EL (cell line): ENCODE measurements at places on chromosomes 4 and X.

DNA sequence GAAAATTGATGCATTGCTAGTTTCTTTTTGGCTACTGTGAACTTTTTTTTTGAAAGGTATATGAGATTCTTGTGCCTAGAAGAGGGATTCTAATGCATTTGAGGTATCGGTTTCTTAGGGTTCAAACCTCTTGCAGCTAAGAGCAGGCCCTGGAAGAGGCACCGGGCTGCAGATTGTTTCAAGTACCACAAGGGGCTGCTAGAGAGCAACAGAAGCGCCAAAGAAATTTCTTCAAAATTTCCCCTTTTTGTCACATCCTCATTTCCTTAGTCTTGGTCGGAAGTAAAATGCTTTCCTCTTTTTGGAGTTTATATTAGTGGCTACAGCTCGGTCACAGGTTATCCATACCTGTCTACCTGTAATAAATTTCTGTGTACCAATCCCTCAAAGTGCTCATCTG lies 89.8 kb downstream of the PDGFRA start:
- peak; percentile 44 for DNase-seq

- DNase-seq: no peak
Measured at GRCh38 chr4:81622028-81622427, 150.3 kb upstream of the RASGEF1B start.

- no peak for DNase-seq
Measured at GRCh38 chr4:14943749-14944148, 58.5 kb upstream of the CPEB2 start.

GRCh38 chr4:139921429-139922184 lies 232.4 kb downstream of the MAML3 start:
- DNase-seq: no peak

- DNase-seq: no peak
Measured at GRCh38 chrX:148905400-148905799, 405.0 kb downstream of the AFF2 start.

GRCh38 chrX:69291116-69291515 lies 125.9 kb upstream of the PJA1 start:
- no peak for DNase-seq

GRCh38 chrX:46744009-46744408 lies 14.9 kb downstream of the SLC9A7 start:
- no peak for DNase-seq

GRCh38 chr4:151797131-151797530 lies 36.3 kb upstream of the GATB start:
- DNase-seq: no peak

GRCh38 chrX:69152417-69152841 lies 12.8 kb downstream of the PJA1 start:
- DNase-seq: peak; percentile 57

- DNase-seq: peak; percentile 48
Measured at GRCh38 chrX:13014111-13015096, 30.0 kb downstream of the FAM9C start.

GRCh38 chrX:129987871-129988270 lies 5.4 kb downstream of the BCORL1 start:
- no peak for DNase-seq

DNA sequence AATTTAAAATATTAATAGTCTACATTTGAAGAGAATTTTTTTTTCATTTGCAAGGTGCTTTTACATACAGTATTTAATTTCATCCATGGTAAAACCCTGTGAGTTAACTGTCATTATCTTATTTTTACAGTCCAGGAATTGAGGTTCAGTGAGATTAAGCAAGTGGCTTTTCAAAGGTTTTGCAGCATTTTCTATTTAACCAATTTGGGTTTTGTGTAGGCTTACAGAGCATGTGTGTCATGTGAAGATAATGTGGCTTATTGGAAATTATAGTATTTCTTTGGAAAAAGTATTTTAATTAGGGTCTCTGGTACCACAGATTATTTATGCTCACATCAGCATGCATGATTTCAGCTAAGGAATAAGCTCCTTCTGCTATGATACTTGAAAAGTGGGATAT lies 4.5 kb downstream of the XK start:
- no peak for DNase-seq

DNA sequence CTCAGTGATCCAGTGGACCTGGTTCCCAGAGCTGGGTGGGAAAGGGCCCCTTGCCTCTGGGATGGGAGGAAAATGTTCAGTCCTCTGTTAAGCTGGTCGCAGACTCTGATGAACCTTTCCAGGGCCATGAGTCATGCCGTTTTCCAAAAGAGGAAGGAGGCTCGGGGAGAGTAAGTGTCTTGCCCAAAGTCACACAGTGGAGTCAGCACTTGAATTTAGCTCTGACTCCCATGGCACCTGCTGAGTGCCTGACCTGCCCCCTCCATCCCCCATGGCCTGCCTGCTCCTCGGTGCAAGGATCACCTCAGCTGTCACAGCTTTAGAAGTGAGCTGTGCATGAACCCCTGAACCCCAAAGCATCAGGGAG lies 14.0 kb upstream of the KIAA0232 start:
- DNase-seq: peak; percentile 43

GRCh38 chr4:22456291-22456690 lies 59.6 kb downstream of the ADGRA3 start:
- DNase-seq: no peak

- peak; percentile 77 for DNase-seq
Measured at GRCh38 chrX:43969504-43970501, 3.4 kb downstream of the NDP start.

DNA sequence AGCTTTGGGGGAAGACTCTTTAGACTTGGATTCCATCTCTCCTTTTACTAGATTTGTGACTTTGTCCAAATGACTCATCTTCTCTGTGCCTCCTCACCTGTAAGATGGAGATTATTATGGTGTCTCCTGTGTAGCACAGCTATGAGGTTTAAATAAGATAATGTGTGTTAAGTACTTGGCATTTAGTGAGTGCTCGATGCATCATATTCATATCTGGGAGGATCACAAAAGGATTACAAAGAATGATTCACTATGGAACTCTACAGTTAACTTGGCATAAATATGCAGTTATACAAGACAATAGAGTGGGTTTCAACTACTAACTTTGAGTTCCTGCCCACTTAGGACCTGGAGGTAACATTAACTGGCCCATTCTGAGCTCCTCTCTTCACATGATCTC lies 2.3 kb downstream of the GBA3 start:
- DNase-seq: no peak

- DNase-seq: no peak
Measured at GRCh38 chr4:47703008-47703407, 134.9 kb downstream of the CORIN start.

- no peak for DNase-seq
Measured at GRCh38 chr4:185654965-185655554, 119.8 kb upstream of the PDLIM3 start.

DNA sequence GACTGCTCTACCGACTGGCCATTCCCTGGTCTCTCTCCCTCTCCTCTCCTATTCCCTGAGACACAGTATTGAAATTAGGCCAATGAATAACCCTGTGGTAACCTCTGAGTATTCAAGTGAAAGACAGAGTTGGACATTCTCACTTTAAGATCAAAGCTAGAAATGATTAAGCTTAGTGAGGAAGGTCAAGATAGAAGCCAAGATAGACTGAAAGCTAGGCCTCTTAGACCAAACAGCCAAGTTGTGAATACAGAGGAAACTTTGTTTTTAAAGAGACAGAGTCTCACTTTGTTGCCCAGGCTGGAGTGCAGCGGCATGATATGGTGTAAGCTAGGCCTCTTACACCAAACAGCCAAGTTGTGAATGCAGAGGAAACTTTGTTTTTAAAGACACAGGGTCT lies 64.6 kb downstream of the KDM6A start:
- DNase-seq: no peak

GRCh38 chrX:136546371-136546781 lies 14.4 kb downstream of the VGLL1 start:
- no peak for DNase-seq

DNA sequence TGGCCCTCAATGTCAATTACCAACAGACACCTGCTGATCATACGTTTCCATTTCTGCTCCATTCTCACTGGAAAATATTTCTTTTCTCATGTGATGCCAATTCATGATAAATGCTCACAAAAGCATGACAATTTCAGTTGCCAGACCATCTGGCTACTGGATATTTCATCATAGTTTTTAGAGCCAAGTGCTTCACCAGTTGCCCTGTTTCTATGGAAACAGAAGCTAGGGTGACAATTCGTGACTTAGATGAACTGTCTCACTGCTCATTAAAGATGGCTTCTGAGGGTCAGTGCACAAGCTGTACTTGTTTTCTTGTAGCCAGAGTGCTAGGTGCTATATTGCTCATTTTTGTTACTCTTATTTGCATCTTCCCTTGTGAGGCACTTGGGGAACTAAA lies 184.9 kb downstream of the COMMD8 start:
- no peak for DNase-seq

DNA sequence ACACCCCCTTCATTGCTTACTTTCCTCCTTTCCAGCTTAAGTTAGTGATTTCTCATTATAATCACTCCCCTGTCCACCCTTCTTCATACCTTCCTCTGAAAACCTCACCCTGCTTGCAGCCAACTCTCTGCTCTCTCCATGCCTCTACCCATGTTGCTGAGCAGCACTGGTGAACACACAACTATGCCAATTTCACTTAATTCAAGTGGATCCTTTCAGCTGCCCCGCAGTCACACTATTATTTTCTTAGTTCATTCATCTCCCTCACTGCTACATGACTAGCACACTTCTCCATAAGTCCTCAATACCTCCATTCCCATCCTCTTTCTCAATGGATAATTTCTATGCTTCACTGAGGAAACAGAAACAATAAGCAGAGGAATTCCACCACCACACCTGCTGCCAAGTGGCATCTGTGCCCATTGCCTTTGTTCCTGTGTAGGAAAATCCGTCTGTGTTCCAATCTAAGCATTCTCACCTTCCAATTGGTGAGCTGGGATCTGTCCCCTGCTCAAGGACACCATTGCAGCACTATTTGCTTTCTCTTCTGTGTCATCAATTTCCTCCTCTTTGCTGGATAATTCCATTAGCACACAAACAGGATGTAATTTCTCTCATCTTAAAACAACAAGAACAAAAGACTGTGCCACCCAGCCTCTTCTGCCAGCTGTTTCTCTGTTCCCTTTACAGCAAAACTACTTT lies 25.2 kb upstream of the PRSS48 start:
- no peak for DNase-seq

- no peak for DNase-seq
Measured at GRCh38 chrX:128165884-128166408, 113.7 kb upstream of the ACTRT1 start.

DNA sequence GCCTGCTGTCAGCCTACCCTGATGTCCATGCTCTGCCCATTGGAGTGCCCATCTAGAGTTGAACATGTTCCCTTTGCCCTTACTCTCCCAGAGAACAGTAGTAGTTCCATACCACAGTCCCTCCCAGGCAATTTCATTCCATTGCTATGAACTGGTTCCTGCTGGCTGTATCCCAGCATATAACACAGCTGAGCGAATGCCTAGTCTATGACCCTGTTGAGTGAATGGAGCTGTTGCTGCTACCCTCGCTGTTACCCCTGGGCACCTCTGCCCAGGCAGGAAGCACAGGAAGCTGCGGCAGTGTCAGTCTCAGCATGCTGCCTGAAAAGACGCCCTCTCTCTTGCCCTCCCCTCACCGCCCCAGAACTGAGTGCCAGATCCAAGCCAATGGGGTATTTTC lies 73.3 kb downstream of the SOX3 start:
- DNase-seq: peak; percentile 16

GRCh38 chr4:19123681-19124080 lies 1102.1 kb upstream of the LCORL start:
- no peak for DNase-seq

GRCh38 chr4:14792702-14793227 lies 209.5 kb upstream of the CPEB2 start:
- DNase-seq: peak; percentile 6

GRCh38 chr4:76696109-76696508 lies 201.8 kb downstream of the SOWAHB start:
- DNase-seq: peak; percentile 14
